NCI-H1436 (cell line): ENCODE measurements at places on chromosomes 1 and 21.

DNA sequence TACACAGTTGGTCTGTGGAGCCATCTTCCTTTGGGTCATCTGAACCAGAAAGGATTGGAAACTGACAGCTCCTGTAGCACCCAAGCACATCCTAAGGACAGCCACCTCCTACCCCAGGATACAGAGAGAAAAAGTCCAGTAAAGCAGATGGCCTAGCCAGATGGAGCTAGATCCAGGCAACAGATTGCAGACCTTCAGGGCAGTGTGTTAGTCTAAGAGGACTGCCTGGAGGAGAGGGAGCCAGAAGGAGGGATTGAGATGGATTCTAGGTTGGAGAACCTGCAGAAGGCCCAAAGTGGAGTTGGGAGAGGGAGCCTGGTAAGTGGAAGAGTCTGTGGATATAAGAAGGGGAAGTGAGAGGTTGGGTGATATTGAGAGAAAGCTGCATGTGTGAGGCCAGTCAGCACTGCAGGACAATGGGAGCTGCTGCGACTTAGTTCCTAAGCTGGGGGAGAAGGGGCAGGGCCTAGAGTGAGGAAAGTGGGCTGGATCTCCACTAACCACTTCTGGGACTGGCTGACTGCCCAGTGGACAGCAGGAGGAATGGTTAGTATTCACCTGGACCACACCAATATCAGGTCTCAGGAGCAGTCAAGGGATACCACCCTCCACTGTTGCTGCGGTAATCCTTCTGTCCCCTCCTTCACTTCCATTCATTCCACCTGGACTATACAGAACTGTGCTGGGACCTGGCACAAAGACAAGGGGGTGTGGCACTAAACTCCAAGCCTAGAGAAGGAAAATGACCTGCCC is 13.4 kb downstream of the BCAN start:
- no peak for DNase-seq

DNA sequence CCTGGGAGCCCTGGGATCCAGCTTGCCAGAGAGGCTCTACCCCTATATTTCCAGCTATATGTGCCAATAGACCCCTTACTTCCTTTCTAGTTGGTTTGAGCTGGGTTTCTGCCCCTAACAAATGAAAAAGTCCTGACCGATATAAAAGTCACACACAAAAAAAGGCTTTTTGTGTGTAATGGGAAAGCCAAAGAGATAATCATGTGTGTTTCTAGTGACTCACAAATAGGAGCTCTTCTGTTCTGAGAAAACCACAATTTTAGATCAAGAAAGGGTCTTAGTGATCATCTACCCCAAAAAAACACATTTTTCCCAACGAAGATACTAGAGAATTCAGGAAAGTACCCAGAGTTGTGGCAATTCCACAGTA is 23.0 kb upstream of the PLEKHA6 start:
- no peak for DNase-seq

DNA sequence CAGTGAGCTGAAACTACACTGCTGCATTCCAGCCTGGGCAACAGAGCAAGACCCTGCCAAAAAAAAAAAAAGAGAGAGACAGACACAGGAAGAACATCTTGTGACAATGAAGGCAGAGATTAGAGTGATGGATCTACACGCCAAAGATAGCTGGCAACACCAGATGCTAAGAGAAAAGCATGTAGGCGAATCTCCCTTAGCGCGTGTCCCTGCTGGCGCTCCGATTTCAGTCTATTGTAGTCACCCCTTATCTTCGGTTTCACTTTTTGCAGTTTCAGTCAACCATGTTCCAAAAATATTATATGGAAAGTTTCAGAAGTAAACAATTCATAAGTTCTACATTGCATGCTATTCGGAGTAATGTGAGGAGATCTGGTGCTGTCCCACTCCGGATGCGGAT is 11.6 kb upstream of the BRDT start:
- DNase-seq, result no peak

- no peak for DNase-seq
These were observed 105.5 kb upstream of the TARDBP start for GRCh38 chr1:10906866-10907519.

- no peak for DNase-seq
These were observed 137.5 kb upstream of the TMEM51 start for GRCh38 chr1:15016001-15016400.

GRCh38 chr21:28587748-28588147 is 404.9 kb downstream of the LTN1 start:
- DNase-seq, result no peak

DNA sequence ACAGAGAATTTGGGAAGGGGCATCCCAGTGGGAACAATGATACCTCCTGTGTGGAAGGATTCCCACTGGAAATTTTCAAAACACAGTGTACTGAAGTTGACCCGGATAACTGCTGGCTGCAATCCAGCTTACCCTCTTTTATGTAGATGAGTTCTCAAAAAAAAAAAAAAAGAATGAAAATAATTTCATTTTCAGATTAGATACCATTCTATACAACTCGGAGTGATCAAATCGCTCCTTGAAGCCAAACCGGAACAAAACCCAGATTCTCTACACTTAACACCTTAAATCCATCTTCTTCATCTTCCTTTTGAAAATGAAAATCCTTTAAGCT is 69.1 kb downstream of the KAZN start:
- DNase-seq, result no peak

DNA sequence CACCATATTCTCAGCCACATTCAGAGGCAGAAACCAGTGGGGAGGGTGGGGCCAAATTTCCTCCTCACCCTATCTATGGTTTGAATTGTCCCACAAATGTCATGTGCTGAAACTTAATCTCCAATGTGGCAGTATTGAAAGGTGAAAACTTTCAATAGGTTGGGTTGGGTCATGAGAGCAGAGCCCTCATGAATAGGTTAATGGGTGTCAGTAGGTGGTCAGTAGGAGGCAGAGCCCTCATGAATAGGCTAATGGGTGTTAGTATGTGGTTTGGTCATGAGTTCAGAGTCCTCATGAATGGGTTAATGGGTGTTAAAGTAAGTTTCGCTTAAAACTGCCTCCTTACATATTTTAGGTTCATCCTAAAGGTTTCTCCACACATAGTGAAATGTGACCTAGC is 170.0 kb downstream of the FCRL5 start:
- no peak for DNase-seq

DNA sequence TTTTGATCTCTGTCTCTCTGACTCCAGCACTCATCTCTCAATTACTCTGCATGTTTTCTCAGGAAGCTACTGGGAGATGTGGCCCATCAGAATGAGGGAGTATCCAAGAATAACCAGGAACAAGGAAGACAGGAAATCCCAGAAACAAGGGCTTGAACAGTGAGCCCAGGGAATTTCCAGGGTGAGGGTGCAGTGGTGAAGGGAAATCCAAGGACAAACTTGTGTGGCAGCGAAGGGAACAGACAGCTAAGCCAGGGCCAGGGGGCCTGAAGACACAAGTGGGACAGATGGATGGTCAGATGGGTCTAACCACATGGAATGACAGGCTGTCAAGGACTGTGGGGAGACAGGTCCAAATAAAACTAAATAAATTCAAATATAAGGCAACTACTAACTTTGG is 121.8 kb upstream of the ERRFI1 start:
- DNase-seq, result no peak

GRCh38 chr21:36384885-36385232 is 333 bp upstream of the CHAF1B start:
- no peak for DNase-seq

DNA sequence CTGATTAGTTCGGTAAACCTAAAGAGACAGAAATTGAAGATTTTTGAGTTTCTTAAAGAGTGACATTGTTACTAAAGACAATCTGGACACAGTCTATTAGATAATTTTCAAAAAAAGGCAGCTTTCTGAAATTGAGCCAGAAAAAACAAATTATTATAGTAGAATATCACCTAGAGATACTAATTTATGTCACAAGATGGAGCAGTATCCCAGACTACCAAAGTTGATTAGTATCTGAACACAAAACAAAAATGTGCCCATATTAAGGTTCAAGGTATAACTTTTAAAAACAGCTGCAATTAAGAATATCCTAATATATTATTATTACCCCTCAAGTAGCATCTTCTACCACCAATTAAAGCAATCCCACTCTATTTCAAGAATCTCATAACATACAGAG is 40.5 kb upstream of the SYT2 start:
- no peak for DNase-seq

DNA sequence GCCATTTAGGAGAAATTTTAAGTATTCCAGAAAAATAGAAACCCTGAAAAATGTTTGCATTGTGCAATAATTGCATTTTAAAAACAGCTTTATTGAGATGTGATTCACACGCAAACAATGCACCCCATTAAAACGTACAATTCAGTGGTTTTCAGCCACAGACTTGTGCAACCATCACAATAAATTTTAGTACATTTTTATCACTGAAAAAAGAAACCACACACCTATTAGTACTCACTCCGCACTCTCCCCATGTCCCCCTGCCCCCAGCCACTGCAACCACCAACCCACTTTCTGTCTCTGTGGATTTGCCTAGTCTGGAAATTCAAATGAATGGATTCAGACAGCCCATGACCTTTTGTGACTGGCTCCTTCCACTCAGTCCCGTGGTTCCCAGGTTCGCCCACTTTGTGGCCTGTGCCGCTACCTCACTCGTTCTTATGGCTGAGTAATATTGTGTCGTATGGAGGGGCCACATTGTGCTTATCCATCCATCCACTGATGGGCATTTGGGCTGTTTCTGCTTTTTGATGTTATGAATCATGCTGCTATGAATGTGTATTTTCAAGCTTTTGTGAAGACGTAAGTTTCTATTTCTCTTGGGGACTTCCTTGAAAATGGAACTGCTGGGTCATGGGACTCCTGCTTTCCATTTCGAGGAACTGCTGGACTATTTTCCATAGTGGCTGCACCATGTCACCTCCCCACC is 147.7 kb upstream of the ARHGEF16 start:
- DNase-seq, result no peak

- DNase-seq, result no peak
These were observed 32.7 kb downstream of the ASH1L start for GRCh38 chr1:155529929-155530328.

GRCh38 chr21:37341254-37341960 is 25.2 kb upstream of the DYRK1A start:
- no peak for DNase-seq

DNA sequence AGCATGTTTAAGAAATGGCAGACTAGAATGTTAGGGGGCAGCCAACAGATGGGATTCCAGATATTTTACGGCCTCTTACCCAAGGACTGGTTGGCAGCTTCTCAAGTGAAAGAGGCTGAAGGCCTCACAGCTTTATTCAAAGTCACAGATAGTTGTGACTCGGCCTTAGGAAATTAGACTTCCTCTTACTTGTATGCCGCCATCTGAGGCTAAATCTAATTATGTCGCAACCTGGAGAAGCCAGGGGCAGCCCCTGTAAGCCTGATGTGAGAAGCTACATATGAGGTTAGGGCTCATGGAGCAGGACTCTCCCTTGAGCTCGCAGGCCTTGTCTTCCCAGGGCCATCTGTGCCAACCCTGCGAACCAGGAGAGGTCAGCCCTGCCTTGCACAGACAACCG is 352.5 kb downstream of the HHAT start:
- no peak for DNase-seq

DNA sequence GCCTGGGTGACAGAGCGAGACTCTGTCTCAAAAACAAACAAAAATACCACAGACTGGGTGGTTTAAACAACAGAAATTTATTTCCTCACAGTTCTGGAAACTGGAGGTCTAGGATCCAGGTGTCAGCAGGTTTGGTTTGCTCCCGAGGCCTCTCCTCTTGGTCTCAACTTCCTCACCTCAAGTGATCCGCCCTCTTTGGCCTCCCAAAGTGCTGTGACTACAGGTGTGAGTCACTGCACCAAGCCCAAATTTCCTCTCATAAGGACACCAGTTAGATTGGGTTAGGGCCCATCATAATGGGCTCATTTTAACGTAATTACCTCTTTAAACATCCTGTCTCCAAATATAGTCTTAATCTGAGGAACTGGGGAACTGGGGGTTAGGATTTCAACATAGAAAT is 35.5 kb downstream of the MFSD2A start:
- no peak for DNase-seq

GRCh38 chr21:46291561-46291960 is 5.4 kb downstream of the YBEY start:
- DNase-seq, result no peak

- no peak for DNase-seq
These were observed 7.2 kb downstream of the AGMAT start for GRCh38 chr1:15577691-15578090.

DNA sequence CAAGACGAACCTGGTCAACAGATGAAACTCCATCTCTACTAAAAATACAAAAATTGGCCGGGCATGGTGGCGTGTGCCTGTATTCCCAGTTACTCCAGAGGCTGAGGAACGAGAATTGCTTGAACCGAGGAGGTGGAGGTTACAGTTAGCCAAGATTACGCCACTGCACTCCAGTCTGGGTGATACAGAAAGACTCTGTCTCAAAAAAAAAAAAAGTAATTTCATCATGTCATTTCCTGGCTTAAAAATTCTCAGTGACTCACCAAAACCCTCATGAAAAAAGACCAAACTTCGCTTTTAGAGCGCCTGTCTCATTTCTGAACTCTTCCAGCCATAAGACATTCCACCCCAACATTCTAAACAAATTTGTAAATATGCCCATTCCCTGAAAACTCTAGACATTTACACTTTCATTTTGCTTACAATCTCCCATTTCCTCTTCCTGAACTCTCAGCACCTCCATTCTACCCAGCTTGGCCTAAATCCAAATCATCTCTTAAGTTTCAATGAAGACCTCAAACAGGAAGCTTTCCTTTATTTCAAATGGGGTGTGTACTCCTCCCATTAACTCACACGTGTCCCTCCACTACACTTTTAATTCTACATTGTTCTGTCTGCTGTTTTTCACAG is 50.5 kb upstream of the PRRC2C start:
- DNase-seq, result no peak

DNA sequence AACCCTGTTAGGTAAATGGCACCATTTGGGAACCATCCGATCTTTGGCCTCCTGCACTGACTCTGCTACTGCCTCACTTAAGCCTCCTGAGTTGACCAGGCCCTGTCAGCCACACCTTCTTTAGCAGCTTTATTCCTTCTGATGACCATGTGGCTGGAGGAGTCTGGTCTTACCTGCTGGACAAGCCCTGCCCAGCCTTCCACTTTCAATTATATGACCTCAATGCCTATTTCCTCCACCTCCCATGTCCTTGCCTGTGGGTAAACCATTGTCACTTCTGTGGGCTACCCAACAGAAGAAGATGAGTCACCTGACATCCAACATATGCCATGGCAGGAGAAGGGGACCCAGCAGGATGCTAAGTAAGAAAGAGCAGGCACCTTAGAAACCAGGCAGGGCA is 393.8 kb downstream of the NTNG1 start:
- no peak for DNase-seq

GRCh38 chr1:21499283-21499950 is 9.8 kb upstream of the ALPL start:
- no peak for DNase-seq

GRCh38 chr21:39064325-39065012 is 118.8 kb downstream of the PSMG1 start:
- DNase-seq, result no peak

DNA sequence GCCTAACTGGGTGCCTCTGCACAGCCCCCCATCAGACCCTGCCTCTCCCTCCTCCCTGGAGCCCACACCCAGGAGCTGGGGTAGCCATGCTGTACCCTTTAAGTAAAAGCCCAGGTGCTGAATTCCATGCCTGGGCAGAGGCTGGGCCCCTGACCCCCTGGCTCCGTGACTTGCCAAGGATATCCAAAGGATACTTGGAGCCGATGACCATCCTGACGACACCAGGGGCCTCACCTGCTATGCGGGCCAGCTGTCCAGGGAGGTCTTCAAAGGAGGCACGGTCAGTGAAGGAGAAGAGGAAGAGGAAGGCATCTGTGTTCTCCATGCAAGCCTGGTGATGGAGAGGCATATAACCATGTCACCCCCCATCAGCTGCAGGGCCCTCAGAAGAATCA is 4.7 kb downstream of the CPLANE2 start:
- no peak for DNase-seq

- DNase-seq, result no peak
These were observed 314.2 kb upstream of the POU3F1 start for GRCh38 chr1:38360807-38361206.
